GOT3 (cell line): ENCODE measurements at places on chromosomes 3 and 15.

GRCh38 chr3:67384760-67385397, 269.5 kb downstream of the SUCLG2 start:
- DNase-seq = no peak

DNA sequence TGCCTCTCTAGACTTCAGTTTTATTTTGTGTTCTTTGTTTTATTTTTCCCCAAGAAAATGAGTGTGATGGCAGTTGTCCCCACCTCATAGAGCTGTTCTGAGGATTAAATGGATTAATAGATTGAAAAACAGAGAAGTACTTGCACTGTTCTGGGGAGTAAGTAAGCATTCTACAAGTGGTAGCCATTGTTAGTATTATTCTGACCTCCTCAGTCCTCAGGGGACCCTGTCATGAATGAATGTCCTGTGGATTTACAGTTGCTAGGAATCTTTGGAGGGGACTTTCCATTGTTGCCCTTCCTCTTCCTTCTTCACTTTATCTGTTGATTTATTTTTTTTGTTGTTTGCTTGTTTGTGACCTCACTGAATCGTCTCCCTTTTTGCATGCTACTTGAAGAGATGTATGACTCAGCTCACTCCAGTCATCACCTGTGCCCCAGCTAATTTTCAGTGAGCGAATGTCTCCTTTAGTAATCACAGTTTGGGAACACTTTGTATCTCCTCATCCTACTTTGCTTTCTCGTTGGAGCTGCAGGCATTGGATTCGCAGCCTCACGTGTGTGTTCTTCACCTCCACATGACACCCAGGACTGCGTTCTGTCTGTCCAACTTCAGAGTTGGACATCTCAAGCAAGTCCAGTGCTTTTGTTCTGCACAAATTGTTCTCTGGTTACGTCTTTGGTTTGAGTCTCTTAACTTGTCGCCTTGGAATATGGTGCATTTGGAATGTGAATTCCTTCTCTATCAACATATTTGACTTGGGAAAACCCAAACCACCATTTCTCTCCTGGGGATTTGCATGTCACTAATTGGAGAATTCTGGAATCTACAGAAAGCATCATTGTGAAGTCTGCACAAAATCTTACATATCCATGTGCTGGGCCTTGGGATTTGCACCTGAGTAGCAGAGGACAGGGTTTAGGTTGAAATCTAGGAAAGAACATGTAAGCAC, 54.5 kb downstream of the LRTM1 start:
- no peak for DNase-seq

DNA sequence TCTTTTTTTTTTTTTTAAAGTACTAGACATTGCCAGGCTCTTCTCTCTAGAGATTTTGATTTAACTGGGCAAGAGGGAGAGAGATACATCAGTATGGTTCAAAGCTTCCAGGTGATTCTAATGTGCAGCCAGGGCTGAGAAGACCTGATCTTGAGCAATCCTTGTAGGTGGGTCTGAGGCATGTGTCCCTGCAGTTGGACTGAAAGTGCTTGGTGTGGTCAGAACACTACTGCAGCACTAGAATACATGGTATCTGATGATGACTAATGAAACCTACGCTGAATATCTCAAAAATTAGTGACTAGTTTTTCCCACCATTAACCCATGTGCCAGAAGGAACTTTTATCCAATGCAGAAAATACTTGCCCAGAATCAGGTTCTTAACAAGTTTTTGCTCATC, 34.4 kb upstream of the MYO5C start:
- DNase-seq = no peak

- DNase-seq = no peak
Observed at GRCh38 chr3:138796761-138797160, 38.0 kb downstream of the PIK3CB start.

- no peak for DNase-seq
Observed at GRCh38 chr15:89121414-89121813, 33.2 kb downstream of the ABHD2 start.

- DNase-seq = no peak
Observed at GRCh38 chr15:52786436-52787122, 3.6 kb downstream of the ONECUT1 start.

DNA sequence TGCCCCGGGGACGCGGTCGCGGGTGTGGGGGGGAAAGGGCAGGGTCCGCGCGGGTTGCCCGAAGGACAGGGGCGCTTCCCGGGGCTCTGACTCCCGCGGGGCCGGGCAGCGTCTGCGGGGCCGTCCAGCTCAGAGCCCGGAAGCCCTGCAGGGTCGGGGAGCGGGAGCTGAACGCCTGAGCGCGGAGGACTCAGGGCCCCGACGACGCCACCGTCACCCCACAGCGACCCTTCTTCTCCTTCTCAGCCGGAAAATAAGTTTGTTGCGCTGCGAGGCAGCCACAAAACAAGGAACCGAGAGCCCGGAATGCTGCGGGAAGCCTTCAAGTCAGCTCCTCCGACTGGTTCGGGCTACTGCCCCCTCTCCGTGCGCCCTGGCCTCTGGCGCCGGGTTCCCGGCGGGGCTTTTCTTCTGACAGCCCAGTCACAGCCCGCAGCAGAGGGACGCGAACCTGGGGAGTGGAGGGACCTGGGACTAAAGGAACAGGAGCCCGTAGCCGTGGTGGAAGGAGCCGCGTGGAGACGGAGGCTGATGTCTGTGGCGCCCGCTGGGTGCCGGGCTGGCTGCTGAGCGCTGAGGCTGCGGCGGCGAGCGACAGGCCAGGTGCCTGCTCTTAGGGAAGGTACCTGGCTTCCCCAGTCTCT, 484 bp downstream of the CNTN4 start:
- DNase-seq = no peak
